Smooth muscle cell of the umbilical artery (primary cell): ENCODE measurements at places on chromosomes 11 and 22. TPM values are rescaled to one million over a fixed set of nuclear protein-coding genes. Genes with fewer than 3 reads are reported as not detected.

The ALDH3B1 gene
- 20.8 and 34.4 TPM in 2 replicates for total RNA-seq

The CNGA4 gene
- total RNA-seq, result 0.09 TPM in 1 of 2 replicates, not detected in the other

The IL17REL gene
- 0.09 TPM in 1 of 2 replicates, not detected in the other for total RNA-seq

The C11orf16 gene
- total RNA-seq, result not detected in 2 replicates

The ANO5 gene
- not detected in 2 replicates for total RNA-seq

The CCDC116 gene
- total RNA-seq, result under 0.01 and 0.18 TPM in 2 replicates

The CALCA gene
- total RNA-seq, result not detected in 2 replicates

The TKFC gene
- total RNA-seq, result 24.3 and 25.9 TPM in 2 replicates

The SERPIND1 gene
- not detected in 2 replicates for total RNA-seq

The CPT1A gene
- total RNA-seq, result 21.1 and 28.0 TPM in 2 replicates

The BCL2L13 gene
- total RNA-seq, result 63.2 and 77.9 TPM in 2 replicates

The TMEM191B gene
- under 0.01 and 0.97 TPM in 2 replicates for total RNA-seq

The ROBO4 gene
- total RNA-seq, result 0.30 and 0.46 TPM in 2 replicates

The CCDC88B gene
- 1.3 and 1.5 TPM in 2 replicates for total RNA-seq

The SCUBE2 gene
- 1.8 and 9.5 TPM in 2 replicates for total RNA-seq

The PTPRCAP gene
- total RNA-seq, result 0.42 TPM in 1 of 2 replicates, not detected in the other

The SLC1A2 gene
- 0.30 and 0.32 TPM in 2 replicates for total RNA-seq

The C11orf71 gene
- total RNA-seq, result 2.3 and 3.9 TPM in 2 replicates

The OTOG gene
- total RNA-seq, result not detected in 2 replicates

The MPPED2 gene
- total RNA-seq, result not detected in 2 replicates

The OR51I1 gene
- total RNA-seq, result not detected in 2 replicates

The MFNG gene
- 0.28 and 0.59 TPM in 2 replicates for total RNA-seq

The LGR4 gene
- 21.0 and 25.2 TPM in 2 replicates for total RNA-seq

The SBF1 gene
- total RNA-seq, result 73.9 and 121 TPM in 2 replicates

The NEAT1 gene
- total RNA-seq, result 241 and 258 TPM in 2 replicates

The KIRREL3 gene
- 0.59 and 0.78 TPM in 2 replicates for total RNA-seq

The ISX gene
- not detected in 2 replicates for total RNA-seq

The OAF gene
- total RNA-seq, result 32.7 and 39.5 TPM in 2 replicates

The PRAME gene
- not detected in 2 replicates for total RNA-seq

The NAALAD2 gene
- total RNA-seq, result 1.0 and 2.4 TPM in 2 replicates

The CCDC73 gene
- not detected in 2 replicates for total RNA-seq

The PYGM gene
- 0.60 and 1.2 TPM in 2 replicates for total RNA-seq

The PNPLA5 gene
- not detected in 2 replicates for total RNA-seq

The HBD gene
- total RNA-seq, result not detected in 2 replicates

The RASD2 gene
- 0.46 and 0.89 TPM in 2 replicates for total RNA-seq

The GGTLC2 gene
- total RNA-seq, result not detected in 2 replicates

The ACRV1 gene
- not detected in 2 replicates for total RNA-seq

The LRRC56 gene
- 0.89 and 1.0 TPM in 2 replicates for total RNA-seq

The BTG4 gene
- not detected in 2 replicates for total RNA-seq

The DMC1 gene
- 1.5 and 2.4 TPM in 2 replicates for total RNA-seq

The KRTAP5-10 gene
- total RNA-seq, result not detected in 2 replicates

The CHKA gene
- 12.0 and 14.0 TPM in 2 replicates for total RNA-seq

The TMEM41B gene
- 61.4 and 71.0 TPM in 2 replicates for total RNA-seq

The MEI1 gene
- 0.28 and 0.30 TPM in 2 replicates for total RNA-seq

The YAP1 gene
- 139 and 154 TPM in 2 replicates for total RNA-seq

The CD6 gene
- not detected in 2 replicates for total RNA-seq

The RASL10A gene
- total RNA-seq, result not detected in 2 replicates

The PTPRJ gene
- total RNA-seq, result 20.8 and 21.5 TPM in 2 replicates
